ENCODE measurements at places on chromosomes 1 and 21.

DNA sequence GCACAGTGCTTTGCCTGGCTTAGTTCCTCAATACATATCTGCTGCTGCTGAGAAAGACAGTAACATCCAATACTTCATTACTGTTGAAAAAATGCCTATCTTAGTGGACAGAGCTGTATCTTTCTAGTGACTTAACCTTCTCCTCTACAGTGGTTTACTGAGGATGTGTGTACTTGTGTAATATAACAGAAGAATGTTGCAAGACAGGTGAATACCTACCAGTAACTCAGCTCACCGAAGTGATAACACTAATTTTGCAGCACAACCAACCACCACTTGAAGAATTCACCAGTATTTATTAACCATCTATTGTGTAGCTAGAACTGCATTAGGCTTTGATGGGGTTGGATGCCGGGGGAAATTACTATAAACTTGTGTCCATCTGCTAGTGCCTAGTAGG is 16.6 kb upstream of the TNN start:
- no peak for DNase-seq

GRCh38 chr1:91555074-91555730 is 54.6 kb downstream of the CDC7 start:
- no peak for DNase-seq

GRCh38 chr1:178529364-178530036 is 16.6 kb downstream of the TEX35 start:
- DNase-seq: no peak

- no peak for DNase-seq
These were observed 26.8 kb upstream of the KDM4A start for GRCh38 chr1:43622901-43623780.

DNA sequence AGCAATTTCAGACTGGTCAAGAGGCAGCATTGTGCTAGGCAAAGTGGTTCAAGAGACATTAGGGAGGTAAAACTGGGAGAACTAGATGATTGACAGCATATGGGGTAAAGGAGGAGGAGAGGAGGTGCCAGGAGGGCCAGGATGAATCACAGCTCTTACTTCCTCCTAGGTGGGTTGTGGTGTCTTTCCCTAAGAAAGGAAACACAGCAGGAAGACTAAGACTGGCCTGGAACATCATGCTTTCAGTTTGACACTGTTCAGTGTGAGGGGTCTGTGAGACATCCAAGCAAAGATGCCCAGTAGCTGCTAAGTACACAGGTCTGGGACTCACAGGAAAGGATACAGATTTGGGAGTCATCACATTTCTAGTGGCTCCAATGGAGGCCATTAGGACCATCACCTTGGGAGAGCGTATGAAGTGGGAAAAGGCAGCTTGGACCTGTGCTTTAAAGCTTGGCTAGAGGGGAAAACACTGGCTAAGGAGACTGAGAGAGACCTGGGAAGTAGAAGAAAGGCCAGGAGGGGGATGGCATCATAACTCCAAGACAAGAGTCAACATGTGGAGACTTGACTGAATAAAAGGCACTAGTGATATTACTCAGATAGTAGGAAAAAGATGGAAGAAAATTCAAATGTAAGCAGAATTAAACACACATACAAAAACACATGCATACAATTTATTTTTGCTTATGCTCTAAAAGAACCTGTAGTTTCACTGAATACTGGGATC is 17.3 kb downstream of the CD58 start:
- DNase-seq: no peak

DNA sequence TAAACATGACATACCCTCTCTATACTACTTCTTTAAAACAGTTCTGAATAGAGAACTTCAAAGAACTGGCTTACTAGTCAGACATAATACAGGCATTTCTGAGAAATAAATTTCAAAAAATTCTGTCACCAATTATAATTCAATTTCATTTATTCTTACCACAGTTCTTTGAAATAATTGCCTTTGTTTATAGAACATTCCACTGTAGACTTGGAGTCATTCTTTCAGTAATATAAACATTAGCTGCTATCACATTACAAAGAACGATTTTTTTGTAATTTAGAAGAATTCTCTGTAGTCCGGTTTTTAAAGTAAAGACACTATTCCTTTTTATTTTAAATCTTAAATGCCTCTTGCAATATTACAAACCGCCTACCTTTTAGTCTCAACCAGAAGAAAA is 146.4 kb upstream of the COL11A1 start:
- DNase-seq: no peak

GRCh38 chr1:200075522-200075921 is 48.0 kb downstream of the NR5A2 start:
- no peak for DNase-seq

DNA sequence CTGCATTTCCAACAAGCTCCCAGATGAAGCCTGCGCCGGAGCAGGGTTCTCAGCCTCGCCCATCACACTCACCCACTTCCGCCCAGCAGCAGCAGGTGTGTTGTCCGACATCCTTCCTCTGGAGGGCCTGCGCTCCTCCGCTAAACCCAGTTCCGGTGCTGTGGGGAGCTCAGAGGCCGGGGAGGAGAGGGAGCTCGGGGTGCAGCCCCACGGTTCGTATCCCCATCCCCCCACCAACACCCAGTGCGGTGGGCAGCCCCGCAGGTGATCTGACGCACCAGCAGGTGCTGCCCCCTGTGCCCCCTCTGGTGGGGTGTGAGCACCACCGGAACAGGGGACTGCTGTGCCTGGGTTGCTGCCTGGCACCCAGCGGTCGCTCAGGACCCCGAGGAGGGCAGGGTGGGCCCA is 3.4 kb upstream of the PEX10 start:
- no peak for DNase-seq

- DNase-seq: no peak
These were observed 228.2 kb upstream of the PROX1 start for GRCh38 chr1:213759359-213760181.

DNA sequence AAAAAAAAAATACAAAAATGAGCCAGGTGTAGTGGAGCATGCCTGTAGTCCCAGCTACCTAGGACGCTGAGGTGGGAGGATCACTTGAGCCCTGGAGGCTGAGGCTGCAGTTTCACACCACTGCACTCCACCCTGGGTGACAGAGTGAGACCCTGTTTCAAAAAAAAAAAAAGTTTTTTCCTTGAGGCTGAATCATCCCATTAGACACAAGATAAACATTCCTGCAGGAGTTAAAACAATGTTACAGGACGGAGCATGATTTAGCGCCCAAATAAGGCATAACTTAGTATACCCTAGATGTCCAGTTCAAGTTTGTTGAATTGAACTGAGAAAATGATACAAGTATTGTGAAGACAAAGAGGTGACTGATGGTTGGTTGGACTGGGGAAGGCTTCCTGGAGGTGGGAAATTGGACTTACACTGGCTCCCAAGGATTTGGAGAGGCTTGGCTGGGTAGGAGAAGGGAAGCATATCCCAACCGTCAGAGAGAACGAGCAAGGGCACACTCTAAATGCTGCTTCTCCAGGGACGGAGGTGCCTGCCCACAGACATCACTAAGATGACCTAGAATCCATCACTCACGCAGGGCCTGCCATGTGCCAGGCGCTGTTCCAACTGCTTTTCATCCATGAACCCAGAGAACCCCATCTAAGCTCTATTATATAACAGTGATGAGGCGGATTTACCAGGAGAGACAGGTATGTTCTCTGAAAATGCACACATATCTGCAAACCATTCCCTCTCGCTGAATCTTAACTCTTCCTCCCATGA is 610.6 kb downstream of the KIF26B start:
- no peak for DNase-seq

DNA sequence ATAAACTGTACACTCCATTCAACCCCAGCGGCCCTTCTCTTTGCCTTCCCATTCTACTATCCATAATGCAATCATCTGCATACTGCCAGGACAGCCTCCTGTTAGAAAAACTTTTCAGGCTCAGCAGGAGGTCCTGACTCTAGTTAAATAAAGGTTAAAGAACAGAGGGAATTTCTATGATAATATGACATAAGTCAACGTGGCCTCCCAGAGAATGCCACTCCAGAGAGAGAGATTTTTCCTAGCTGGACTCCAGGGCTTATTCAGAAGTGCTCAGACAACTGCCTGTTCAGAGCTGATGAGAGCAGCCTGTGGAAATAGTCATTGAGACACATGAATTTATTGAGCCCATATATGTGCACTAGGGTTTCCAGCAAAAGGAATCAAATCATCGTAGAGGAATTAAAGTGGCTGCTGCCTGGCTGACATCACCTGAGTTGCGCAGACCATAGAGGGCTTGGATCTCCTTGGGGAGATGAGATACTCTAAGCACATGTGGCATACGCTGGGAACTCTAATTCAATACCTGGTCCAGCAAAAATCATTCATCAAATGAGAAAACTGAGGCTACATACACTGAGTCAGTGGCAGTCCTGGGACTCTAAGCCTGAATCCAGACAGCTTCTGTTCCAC is 736.2 kb downstream of the PTPRU start:
- no peak for DNase-seq

GRCh38 chr1:182484531-182485257 is 34.7 kb downstream of the RGSL1 start:
- DNase-seq: no peak

GRCh38 chr1:60299581-60299980 is 226.0 kb upstream of the C1orf87 start:
- no peak for DNase-seq

DNA sequence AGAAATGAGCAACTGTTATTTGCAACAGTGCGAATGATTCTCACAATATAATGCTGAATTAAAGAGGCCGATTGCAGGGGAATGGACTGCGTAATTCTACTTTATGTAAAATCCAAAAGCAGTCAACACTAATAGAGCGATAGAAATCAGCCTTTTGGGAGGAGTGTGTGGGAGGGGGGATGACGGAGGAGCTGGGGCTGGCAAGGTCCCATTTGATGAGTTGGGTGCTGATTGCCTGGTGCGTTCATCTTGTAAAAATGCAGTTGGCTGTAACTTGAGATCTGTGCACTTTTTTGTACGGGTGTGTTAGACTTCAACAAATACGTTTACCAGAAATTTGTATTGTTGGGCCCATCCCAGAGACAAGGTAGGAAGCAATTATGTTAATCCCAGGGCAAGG is 20.7 kb downstream of the TNFRSF8 start:
- no peak for DNase-seq

- no peak for DNase-seq
These were observed 364.3 kb downstream of the VAV3 start for GRCh38 chr1:107600607-107601160.

- DNase-seq: no peak
These were observed 170.1 kb downstream of the PGBD5 start for GRCh38 chr1:230255991-230256390.

- DNase-seq: no peak
These were observed 16.5 kb downstream of the MGST3 start for GRCh38 chr1:165647517-165647916.

DNA sequence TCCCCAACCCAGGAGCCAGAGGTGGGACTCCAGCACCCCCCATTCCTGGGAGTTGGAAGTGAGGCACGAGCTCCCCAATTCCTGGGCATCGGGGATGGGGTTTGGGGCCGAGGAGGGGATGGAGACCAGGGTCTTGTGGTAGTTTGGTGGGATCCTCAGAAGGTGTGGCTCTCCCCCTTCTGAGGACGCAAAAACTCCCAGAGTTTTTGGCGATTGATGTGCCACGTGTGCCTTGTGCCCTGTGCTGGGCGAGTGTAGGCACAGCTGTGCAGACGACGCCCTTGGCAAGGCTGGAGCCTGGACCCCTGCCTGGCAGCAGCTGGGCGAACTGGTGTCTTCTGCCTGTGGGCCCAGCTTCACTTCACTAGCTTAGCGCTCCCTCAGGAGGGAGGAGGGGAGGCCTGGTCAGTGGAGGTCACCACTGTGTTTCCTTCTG is 2.6 kb downstream of the GUK1 start:
- no peak for DNase-seq

GRCh38 chr1:64183395-64184002 is 19.9 kb upstream of the UBE2U start:
- DNase-seq: no peak

- DNase-seq: peak; percentile 83
These were observed 26.9 kb upstream of the RAP1A start for GRCh38 chr1:111592389-111593361.

DNA sequence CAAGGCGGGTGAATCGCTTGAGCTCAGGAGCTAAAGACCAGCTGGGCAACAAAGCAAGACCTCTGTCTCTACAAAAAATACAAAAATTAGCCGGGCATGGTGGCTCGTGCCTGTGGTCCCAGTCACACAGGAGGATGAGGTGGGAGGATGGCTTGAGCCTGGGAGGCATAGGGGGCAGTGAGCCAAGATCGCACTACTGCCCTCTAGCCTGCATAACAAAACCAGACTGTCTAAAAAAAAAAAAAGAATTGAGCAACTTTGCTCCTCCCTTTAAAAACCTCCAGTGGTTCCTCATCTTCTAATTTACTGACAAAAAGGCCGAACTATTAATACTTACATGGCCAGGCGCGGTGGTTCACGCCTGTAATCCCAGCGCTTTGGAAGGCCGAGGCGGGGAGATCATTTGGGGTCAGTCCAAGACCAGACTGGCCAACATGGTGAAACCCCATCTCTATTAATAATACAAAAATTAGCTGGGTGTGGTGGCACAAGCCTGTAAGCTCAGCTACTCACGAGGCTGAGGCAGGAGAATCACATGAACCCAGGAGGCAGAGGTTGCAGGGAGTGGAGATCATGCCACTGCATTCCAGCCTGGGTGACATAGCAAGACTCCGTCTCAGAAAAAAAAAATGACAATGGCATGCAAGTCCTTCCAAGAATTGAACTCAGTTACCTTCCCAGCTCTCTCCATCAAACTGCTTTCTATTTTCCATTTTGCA is 4.4 kb downstream of the ACBD3 start:
- DNase-seq: no peak

DNA sequence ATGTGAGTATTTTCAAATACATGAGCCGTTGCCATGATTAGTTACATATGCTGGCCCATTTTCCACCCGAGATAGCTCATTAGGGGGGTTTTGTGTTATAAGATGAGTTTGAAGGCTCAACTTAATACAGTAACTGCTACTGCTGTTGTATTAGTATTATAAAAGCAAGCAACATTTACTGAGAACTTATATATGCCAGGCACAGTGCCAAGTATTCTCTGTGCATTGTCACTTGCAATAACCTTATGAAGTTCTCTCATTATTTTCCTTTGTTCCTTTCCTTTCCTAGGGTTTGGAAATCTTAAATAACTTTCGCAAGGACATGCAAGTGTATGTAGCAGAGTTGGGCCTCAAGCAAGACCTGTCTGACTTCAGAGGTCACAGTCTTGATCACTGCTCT is 107.9 kb downstream of the RYR2 start:
- no peak for DNase-seq

- DNase-seq: no peak
These were observed 141.8 kb downstream of the AKT3 start for GRCh38 chr1:243708210-243708609.

DNA sequence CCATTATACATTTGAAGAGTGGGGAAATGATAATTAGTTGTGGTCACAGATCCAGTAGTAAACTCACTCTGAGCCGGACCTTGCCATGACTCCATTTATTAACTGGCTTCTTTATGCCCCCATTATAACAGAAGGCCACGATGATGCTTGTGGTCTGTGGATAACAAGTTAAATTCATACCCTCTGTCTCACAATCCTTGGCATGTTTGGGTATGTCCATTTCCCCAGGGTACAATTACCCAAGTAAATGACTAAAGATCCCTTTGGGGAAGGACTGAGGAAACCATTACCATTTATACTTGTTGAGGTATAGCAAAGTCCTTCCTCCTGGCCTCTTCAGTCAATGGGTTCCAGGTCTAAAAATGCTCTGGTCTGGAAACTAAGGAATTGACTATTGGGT is 7.3 kb upstream of the USP1 start:
- no peak for DNase-seq

GRCh38 chr1:177425199-177425598 is 254.4 kb downstream of the BRINP2 start:
- DNase-seq: no peak
